Mesothelial cell of epicardium (in vitro differentiated cells): ENCODE measurements at places on chromosomes 6 and 20. TPM values are rescaled to one million over a fixed set of nuclear protein-coding genes. Genes with fewer than 3 reads are reported as not detected.

The OOEP gene
- total RNA-seq = not detected in 3 replicates

The DPPA5 gene
- not detected in 3 replicates for total RNA-seq

The SAMD10 gene
- 10.3 to 11.7 TPM (median 11.4 TPM) in 3 replicates for total RNA-seq

The STMN3 gene
- total RNA-seq = 29.9 to 34.1 TPM (median 32.1 TPM) in 3 replicates

The FGD2 gene
- not detected in 3 replicates for total RNA-seq

The RAMACL gene
- total RNA-seq = 0.69 to 1.00 TPM (median 0.79 TPM) in 3 replicates

The ULBP2 gene
- 0.23 to 0.42 TPM (median 0.24 TPM) in 3 replicates for total RNA-seq

The WFDC5 gene
- total RNA-seq = not detected in 3 replicates

The IPCEF1 gene
- total RNA-seq = 0.76 to 1.5 TPM (median 1.0 TPM) in 3 replicates
